ENCODE measurements at places on chromosomes 5 and 9.

DNA sequence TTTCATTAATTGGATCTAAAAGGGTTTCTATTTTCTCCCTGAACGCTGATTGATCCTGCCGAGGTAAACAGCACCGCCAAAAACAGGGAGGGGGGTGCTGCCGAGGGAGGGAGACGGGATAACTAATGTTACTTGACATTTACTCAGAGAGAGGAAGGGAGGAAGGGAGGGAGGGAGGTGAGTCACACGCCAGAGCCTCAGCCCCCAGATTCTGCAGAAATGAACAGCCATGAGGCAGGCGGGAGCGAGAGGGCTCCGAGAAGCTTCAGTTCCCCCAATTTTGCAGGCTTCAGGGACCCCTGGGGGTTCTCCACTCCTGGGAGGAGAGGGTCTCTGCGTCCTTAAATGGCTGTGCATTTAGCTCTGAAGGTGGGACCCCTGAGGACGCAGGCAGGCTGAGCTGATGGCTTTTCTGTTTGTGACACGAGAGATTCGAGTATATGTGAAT, 59.1 kb upstream of the IER5L start:
- no peak for DNase-seq

DNA sequence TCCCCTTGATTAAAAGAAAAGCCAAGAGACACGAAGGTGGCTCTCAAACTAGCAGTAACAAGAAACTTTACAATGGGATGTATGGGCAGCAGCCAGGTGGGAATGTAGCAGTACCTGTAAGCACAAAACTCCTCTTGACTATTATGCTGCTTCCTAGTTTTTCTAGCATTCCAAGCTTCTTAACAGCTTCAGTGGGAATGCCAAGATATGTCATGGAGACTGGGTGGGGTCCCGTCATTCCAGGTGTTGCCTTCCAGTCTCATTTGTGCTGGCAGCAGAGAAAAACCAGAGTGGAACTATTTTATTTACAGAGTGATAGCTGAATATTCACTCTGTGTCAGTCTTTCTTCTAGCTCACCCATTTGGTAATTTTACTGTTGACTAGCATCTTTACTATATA, 236.6 kb downstream of the ARL15 start:
- DNase-seq, result no peak

GRCh38 chr9:124008694-124009530, 2.7 kb upstream of the LHX2 start:
- DNase-seq, result no peak

DNA sequence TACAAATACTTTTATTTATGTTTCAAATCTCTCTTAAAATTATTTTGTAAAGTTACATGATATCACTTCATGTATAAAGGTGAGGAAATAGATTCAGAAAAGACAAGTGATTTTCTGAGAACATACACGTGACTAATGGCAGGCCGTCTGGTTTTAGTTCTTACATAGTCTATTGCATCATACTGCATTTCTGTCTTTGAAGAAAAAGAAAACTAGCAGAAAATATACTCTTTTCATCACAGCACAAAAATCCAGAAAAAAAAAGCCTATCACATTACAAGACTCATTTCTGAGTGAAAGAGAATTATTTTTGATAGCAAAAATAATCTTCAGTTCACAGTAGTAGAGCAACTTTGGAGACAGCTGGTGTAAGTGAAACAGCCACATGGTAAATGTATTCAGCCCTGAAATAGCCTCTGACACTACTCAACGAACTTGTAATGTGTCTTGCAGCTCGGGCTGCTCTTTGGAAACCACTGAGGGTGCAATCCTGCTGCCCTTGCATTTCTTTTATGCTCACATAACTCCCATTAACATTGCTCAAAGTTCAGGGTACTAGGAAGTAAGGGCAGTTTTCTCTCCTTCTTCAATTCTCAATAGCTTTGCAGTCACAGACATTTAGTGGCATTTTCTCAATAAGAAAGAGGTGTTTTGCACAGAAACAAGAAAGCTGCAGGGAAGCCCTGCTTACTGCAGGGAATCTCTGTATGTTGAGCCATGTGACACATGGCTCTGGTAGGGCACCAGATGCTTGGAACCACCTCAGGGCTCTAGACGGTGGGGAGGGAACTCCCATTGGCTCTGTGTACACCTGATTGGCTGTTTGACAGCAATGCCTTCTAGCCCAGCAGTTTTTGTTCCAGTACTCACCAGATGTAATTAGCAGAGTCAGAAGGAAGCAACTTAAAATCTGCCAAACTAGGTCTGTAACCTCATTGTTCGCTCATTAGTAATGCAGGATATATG, 845.3 kb upstream of the PTPRD start:
- DNase-seq, result no peak

- DNase-seq, result no peak
These were observed 45.5 kb downstream of the IL31RA start for GRCh38 chr5:55896663-55897062.

DNA sequence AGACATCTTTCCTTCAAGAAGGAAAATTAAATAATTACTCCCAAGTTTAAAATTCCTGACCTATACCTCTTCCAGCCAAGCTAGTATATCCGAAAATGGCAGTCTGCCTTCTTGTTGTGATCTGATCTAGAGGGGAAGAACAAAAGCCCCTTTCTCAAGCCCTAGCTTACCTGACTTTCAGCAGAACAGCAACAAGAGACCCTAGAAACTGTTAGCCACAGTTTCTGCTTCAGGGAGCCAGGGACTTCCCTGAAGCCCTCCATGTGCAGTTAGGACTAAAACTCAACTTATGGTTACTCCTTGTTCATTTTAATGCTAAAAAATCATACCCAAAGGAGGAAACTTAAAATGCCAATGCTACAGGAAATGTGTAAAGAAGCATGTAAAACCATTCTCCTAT, 366.7 kb upstream of the CTNND2 start:
- no peak for DNase-seq

DNA sequence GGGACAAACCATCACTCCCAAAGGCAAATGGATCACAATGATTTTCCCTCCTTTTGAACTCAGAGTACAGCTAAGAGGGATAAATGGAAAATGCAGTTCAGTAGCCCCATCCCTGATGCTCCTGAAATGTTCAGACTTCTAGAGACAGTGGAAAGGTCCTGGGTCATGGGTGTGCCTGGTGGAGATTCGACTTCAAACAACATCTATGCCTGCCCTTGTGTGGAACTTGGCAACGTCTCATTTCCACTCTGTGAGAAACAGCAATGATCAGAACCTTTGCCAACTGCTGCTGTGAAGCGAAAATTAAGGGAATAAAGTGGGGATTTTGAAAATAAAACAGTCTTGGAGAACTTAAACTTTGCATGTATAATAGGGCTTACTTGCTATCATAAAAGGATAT, 778.1 kb downstream of the SEMA5A start:
- DNase-seq, result no peak

DNA sequence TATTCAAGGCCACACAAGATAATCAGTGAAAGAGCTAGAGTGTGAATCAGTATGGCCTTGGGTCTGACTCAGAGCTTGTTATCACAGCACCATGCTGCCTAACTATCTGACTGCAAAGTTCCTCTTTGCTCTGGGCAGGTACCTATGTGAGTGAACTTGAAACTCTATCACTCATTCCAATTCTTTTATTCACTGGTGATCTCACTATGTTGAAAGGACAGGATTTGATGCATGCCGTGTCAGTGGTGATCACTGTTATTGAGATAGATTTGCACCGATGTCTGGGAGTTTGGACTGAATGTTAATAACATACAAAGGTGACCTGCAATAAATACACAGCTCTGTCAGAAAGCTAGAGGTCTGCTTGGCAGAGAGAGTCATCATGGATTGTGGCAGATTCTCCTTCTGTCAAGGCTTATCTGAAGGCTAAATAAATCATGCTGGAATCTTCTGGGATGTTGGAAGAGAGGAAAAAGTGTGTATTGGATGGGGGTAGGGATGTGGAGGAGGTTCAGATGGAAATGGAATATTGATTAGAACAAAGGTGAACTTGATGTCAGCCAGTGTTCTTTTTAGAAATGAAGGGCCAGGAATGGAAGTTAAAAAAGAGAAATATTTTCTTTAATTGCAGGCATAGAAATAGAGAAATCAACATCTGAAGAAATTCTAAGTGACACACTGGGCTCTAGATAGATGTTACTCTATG, 91.8 kb upstream of the TNC start:
- no peak for DNase-seq

GRCh38 chr5:4909086-4909485, 231.0 kb upstream of the ADAMTS16 start:
- no peak for DNase-seq

DNA sequence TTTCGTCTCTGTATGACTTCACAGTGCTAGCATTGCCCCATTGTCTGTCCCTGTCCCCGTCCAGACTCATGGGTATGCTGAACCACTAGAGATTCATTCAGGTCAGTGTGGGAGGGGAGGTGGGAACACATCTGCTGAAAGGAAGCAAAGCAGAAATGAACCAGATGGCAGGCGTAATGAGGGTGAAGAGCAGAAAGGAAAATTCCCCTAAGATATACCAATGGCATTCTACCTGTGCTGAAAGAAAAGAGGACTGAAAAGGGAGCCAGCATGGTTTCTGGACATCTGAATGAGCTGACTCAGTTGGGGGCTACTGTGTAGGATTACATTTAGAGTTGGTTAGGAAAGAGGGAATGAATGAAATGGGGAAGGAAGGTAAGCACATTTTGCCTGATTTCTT, 678.7 kb downstream of the MAT2B start:
- no peak for DNase-seq

GRCh38 chr5:143347698-143348344, 55.7 kb downstream of the NR3C1 start:
- no peak for DNase-seq

DNA sequence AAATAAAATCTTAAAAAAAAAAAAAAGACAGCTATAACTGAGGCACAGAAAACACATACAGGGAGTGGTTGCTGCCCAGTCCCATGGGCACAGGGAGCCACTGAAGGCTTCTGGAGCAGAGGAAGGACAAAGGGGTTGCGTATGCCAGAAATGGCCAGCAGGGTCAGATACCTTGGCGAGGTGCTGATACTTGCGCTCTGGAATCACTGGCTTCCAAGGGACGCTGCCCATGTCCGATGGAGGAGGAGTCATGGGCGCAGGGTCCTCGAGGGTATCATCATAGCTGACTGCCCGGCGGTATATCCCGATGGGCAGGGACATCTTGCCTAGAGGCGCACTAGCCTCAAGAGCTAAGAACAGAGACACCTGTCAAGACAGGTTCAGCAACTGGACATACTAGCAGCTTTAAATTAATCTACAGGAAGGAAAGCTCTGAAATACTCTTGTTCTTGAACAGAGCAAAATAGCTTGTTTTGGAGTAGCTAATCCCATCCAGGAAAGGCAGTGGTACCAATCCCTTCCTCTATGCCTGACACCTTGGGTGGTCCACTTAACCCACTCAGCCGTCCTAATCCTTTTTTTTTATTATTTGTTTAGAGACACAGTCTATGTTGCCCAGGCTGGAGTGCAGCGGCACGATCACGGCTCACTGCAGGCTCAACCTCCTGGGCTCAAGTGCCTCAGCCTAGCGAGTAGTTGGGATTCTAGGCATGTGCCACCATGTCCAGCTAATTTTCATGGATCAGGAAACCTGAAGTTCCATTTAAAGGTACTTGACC, 6.0 kb downstream of the KIAA1191 start:
- DNase-seq, result no peak

DNA sequence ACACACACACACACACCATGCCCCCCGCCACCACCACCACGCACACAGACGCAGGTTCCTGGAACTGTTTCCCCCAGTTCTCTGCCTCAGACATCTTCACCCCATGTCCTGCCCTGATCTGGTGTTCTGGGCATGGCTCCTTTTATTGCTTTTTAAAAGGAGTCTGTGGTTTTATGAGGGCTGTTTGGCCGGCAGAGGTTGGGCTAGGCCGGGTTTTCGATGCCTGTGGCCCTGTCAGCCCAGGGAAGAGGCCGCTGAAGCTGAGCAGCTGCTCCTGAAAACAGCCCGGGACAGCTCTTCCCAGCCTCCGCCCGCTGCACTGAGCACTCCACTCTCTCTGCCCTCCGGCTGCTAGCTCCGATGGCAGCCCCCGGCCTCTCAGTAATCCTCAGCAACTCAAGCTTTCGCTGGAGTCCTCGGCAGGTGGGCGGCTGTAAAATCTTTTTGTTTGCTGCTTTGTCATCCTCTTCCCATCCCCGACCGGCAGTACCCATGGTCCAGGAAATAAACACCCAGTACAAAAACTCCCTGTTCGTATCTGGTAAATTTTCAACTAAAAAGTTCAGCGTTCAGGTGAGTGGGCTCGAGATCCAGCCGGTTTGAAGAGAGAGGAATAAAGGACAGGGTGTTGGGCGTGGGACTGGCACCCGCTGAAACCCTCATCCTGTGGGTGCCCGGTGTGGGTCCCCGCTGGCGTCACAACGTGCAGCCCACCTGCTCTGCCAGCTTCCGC, 103.0 kb upstream of the ERCC6L2 start:
- no peak for DNase-seq

DNA sequence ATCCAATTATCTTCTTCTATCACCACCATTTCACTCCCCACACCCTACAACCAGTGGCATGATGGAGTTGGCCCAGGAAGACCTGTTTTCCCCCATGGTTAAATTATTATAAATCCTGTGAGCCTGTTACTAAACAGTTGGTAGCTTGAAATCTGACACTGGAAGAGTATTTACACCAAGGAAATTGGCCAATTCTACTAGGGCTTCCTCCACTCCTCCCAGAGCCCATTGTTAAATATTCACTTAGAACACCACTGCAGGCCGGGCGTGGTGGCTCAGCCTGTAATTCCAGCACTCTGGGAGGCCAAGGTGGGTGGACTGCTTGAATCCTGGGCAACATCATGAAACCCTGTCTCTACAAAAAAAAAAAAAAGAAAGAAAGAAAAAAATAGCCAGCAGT, 32.4 kb upstream of the CKS2 start:
- no peak for DNase-seq

DNA sequence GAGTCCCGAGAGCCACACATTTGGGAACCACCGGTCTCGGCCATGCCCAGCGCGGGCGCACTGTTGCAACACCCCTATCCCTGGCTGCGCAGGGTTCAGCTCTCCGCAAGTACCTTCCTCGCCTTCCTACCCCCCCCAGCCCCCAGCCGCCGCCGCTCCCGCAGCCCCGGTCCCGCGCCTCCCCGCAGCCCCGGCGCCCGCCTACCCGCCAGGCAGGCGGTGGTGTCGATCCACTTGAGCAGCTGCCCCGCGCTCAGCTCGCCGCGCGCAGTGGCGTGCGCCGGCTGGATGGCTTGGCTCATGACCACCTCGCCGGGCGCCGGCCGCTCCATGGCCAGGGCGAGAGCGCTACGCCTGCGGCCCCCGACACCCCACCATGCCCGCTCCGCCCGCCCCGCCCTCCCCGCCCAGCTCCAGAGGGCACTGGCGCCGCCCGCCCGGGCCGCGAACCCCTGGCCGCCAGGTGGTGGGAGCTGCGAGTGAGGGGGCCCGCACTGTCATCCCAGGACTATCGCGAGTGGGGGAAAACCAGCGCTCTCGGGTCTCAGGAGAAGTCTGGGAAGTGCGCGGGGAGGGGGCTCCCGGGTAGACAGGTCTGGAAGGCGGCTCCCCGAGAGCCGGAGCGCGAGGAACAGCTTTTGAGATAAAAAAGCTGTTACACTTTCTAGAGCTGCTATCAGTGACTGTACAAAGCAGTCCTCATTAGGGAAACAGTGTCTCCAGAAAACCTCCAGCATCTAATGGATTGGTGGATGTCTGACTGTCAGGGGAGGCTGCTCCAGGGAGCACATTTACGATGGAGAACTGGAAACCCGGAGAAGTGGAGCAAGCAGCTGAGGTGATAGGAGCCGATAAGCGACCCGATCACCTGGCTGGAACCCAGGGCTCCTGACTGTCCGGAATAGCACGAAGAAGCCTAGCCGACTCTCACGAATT, at the start of gene ACOT12:
TSS of gene ACOT12 (minus strand) at position 352 of the 936 bp plus-strand sequence. CDS start at position 332, 20 bp downstream.
- DNase-seq, result no peak

GRCh38 chr9:89519366-89519805, 21.5 kb upstream of the SEMA4D start:
- no peak for DNase-seq
